Bone marrow (tissue), 2 donors: ENCODE measurements at places on chromosomes 4 and X.

- no peak for DNase-seq
These were observed 87.1 kb downstream of the AMELX start for GRCh38 chrX:11380187-11380844.

DNA sequence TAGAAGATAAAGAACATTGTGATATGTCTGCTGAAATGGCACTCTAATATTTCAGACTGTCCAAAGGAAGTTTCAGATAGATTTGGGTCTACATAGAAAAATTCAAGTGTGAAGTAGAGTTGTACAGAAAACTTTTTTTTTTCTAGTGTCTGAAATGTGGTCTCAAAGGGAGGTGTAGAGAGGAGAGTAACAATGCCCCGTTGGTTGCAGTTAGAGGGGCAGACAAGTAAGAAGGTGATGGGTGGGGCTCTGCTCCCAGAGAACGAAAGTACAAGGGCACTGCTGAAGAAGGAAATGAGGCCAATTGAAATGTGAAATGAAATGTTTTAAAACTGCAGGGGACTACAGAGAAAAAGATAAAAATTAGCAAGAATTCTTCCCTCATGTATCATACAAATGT lies 177.8 kb downstream of the BANK1 start:
- no peak for DNase-seq

GRCh38 chrX:44937606-44938005 lies 64.6 kb downstream of the KDM6A start:
- no peak for DNase-seq

DNA sequence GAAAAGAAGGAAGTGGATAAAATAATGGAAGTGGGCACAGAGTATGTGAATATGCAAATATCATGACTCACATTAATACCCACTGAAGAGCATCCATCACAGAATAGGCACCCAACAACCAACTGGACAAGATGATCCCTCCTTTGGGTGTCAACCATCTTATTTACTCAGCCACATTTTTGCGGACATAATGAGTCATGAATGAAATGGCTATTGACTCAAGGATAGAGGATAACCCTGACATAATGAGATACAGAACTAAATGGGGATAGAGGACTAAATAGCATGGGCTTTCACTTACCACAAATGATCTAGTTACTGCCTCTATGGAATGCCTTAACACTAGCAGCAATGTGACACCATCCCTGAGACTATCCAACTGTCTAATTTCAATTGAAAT lies 224.7 kb downstream of the ANTXR2 start:
- DNase-seq, result no peak

GRCh38 chrX:66050140-66050569 lies 10.3 kb upstream of the VSIG4 start:
- DNase-seq, result no peak

- DNase-seq, result no peak
These were observed 133.8 kb upstream of the LCORL start for GRCh38 chr4:18155067-18156041.

- no peak for DNase-seq
These were observed 11.3 kb downstream of the DTHD1 start for GRCh38 chr4:36292556-36293188.
